ENCODE measurements at places on chromosomes 6 and 20.

GRCh38 chr20:10978713-10979112 lies 304.9 kb upstream of the JAG1 start:
- no peak for DNase-seq

DNA sequence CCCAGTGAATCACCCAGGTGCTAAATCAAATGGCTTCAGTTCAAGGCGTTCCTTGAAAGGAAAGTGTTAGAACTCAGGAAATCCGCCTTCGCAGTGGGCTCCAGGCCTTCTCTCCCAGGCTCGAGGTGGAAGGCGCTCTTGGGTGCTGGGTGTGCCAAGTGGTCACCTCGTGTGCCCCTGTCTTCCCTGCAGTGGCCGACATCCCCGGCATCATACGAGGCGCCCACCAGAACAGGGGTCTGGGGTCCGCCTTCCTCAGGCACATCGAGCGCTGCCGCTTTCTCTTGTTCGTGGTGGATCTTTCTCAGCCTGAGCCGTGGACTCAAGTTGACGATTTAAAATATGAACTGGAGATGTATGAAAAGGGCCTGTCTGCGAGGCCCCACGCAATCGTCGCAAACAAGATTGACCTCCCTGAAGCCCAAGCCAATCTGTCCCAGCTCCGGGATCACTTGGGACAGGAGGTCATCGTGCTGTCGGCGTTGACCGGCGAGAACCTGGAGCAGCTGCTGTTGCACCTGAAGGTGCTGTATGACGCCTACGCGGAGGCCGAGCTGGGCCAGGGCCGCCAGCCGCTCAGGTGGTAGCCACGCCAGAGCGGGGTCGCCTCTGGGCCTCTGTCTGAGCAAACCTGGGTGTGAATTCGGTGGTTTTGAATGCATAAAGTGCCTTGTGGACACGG lies 17.8 kb downstream of the MTG2 start:
- DNase-seq: no peak

DNA sequence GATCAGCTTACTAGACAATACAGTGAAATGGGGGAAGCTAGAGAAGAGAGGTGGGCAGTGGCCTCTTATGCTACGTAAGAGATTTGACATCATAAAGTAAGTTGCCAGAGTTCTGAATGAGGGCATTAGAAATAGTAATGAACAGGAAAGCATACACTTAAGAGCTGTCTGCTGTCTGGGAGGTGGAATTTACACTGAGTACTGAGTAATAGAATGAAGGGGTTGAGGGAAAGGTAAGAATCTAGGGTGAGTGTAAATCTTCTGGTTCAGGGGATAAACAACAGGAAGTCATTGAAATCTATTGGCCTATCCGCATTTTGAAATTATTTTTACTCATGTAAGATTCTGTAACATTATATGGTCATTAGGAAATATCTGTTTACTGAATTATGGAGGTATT lies 35.8 kb downstream of the HLA-DMB start:
- no peak for DNase-seq

DNA sequence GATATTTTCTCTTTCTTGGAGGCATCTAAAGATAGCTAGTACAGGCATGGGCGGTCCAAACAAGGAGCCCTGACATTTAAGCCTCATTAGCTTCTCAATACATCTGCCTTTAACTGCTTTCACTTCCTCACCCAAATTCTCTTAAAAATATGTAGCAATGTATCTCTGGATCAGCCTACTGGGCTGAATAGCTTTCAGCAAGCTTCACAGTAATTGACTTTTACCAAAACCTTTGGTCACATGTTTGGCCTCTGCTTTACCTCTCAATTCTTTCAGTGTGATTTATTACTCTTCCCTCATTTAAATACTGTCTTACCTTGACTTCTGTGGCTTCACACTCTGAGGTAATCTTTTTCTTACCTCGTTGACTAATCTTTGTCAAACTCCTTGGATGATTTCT lies 1618.1 kb downstream of the GRIK2 start:
- DNase-seq: peak; percentile 2

DNA sequence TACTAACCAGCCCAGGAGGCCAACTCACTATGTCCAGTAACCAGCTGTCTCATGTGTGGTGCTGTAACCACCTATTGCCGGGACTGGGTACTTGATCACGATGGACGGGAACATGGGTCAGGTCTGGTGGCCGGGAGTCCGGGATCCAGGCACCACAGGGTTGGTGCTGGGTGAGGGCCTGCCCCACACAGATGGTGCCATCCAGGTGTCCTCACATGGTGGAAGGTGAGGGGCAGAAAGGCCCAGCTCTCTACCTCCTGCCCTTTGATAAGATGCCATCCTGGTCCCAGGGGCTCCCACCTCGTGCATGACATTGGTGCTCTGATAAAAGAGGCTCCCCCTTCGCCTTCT lies 116.3 kb downstream of the TAF4 start:
- DNase-seq: no peak

- no peak for DNase-seq
These were observed 631.4 kb downstream of the CDH26 start for GRCh38 chr20:60589623-60590022.

- no peak for DNase-seq
These were observed 93.2 kb downstream of the MYO6 start for GRCh38 chr6:75842191-75842590.

- peak; percentile 86 for DNase-seq
These were observed at the start of gene PPP1R16B for GRCh38 chr20:38805502-38805957. TSS of gene PPP1R16B (plus strand) at chr20:38805697. CDS start at chr20:38835926, 30,229 bp downstream.

DNA sequence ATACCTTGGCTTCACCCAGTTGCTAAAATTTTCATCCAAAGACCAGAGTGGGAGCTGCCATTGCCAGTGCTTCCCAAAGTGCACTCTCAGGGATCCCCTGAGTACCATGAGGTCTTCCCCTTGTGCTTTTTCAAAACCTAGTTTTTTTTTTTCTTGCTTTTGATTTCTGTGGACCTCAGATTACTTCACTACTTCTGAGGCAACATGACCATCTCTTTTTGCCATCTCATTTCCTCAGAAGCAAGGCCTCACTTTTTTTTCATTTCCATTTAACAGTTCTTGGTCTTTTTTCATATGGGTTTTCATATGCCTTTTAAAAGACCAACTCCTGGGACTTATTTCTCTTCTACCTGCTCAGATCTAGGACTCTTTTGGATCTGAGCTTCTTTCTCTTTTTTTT lies 64.1 kb upstream of the MMS22L start:
- DNase-seq: no peak

GRCh38 chr6:123655521-123656306 lies 19.0 kb upstream of the TRDN start:
- DNase-seq: no peak

DNA sequence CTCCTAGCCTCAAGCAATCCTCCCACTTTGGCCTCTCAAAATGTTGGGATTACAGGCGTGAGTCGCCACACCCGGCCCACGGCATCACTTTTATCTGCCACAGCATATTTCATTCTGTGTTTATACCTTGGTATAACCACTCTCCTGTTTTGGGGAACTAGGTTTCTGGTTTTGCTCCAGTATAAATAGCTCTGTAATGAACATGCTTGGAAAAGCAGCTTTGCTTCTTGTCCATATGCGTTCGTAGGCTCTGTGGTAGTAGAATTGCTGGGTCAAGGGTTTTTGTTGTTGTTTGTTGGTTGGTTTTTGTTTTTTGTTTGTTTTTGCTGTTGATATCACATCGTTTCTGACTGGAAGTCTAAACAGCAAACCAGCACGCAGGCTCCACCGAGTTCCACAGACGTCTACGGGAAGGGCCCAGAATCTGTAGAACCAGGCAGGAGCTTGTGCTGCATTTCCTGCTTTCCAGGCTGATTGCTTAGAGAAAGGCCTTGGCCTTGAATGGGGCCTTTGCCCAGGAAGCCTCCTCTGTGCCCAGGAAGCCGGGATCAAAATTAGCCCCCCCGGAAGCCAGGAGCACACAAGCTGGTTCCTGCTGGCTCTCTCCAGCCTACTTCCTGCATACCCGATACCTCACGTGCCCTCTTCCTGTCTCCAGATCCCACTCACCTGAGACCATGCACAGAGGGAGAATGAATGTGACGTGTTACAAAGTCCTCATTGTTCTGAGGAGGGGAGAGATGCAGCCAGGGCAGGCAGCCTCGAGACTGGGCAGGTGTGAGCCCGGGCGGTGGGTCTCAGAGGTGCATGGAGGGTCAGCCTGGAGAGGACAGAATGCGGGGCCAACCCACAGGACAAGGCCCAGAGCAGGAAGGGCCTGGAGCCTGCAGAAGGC lies 34.7 kb downstream of the AAR2 start:
- no peak for DNase-seq

- peak; percentile 76 for DNase-seq
These were observed 52.5 kb downstream of the BCAS1 start for GRCh38 chr20:54017846-54018245.

GRCh38 chr6:130282234-130282995 lies 59.7 kb upstream of the SAMD3 start:
- DNase-seq: peak; percentile 80

DNA sequence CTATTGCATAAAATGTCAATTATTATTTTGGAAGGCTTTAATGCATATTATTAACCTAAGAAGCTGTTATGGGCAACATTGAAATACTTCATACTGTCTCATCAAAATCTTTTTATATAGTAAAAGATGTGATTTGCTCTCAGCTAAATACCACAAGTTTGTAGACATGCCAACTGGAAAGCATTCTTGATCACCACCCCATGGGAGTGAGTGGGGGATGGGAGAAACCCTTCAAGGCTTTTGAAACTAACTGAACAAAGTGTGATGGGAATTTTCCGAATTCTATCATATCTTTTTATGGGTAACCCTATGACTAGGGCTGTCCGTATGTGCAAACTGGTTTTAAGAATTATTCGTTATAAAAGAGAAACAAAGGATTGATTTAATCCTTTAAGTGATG lies 377.3 kb upstream of the JAG1 start:
- DNase-seq: no peak

DNA sequence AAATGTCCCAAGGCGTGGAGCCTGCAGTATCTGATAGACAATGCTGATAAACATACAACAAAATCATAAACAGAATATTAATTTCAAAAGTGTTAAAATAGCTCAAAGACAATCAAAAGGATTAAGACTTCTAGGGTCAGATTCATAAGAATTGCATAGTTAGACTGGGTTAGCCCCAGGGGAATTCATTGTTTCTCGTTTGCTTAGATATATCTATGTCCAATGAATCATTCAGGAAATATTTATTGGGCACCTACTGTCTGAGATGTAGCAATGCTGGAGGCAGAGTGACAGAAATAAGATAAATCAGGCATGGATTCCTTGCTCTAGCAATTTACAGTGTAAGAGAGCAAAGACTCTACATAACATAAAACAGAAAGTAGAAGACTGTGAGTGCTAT lies 124.4 kb upstream of the PRL start:
- DNase-seq: no peak

GRCh38 chr6:160137989-160138835 lies 16.6 kb downstream of the SLC22A1 start:
- peak; percentile 70 for DNase-seq

DNA sequence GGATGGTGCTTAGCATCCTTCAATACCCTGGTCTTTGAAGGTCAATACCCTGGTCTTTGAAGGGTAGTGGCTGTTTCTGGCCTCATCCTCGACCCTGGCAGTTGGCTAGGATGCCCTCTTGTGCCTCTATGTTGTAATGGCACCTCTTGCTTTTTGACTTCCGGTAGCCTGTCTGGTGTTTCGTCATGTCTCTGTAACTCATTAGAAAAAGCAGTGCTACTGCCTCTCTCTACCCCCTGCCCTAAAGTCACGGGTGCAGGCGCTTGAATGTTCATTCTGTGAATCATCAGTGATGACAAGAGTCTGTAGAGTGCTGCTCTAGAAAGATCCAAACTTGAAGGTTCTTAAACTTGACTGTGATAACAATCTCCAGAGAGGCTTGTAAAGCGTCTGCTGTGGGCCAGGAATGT lies 28.3 kb downstream of the RSPO4 start:
- DNase-seq: peak; percentile 63

DNA sequence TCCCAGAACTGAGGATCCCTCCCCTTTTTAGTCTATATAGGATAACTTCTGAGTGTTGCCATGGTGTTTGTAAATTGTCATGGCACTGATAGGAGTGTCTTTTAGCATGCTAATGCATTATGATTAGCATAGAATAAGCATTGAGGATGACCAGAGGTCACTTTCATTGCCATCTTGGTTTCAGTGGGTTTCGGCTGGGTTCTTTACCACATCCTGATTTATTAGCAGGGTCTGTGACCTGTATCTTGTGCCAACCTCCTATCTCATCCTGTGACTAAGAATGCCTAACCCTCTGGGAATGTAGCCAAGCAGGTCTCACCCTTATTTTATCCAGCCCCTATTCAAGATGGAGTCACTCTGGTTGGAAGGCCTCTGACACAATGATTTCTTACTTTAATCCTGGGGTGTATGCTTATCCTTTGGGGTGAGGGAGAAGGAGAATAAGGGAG lies 19.6 kb downstream of the WFDC2 start:
- no peak for DNase-seq

GRCh38 chr6:121338366-121338765 lies 4.1 kb upstream of the TBC1D32 start:
- DNase-seq: no peak

GRCh38 chr6:138403324-138403800 lies 661 bp upstream of the HEBP2 start:
- peak; percentile 30 for DNase-seq

DNA sequence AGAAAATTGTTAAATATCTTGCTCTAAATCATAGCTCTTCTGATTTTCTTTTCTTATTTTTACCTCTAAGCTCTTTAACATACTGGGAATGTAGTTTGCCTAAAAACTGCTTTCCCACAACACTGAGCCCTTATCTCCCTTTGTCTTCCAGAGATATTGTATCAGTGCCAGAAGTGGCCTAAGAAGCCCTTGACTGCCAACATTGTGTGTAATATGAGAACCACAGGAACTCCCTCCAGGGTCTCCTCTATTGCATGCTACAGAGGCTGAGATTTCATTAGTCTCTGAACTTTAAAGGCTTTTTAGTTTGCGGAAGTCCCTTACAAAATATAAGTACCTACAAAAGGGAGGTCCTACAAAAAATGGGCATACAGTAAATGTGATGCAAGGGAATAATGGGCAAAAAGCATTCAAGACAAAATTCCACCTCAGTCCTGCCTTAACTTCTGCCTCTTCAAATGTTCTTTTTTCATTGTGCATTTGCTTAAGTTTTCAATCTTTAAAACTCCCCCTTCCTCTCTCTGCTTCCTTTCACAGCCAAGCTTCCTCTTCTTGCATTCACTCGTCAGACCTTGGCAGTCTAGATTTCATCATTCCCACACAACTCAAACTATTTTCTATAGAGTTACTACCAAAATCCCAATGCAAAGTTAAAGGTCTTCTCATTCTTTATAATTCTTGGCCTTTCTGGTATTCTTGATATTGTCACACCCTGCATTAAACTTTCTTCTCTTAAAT lies 76.5 kb downstream of the ADGRG6 start:
- no peak for DNase-seq

GRCh38 chr6:21102624-21103023 lies 490.9 kb upstream of the SOX4 start:
- DNase-seq: no peak

- no peak for DNase-seq
These were observed 104.9 kb downstream of the PDSS2 start for GRCh38 chr6:107354451-107354850.

- DNase-seq: no peak
These were observed 459.2 kb upstream of the RUNX2 start for GRCh38 chr6:44868910-44869309.

GRCh38 chr6:130034378-130035146 lies 16.2 kb downstream of the L3MBTL3 start:
- no peak for DNase-seq
